Type B pancreatic cell (in vitro differentiated cells): ENCODE measurements at places on chromosomes 1 and 21.

DNA sequence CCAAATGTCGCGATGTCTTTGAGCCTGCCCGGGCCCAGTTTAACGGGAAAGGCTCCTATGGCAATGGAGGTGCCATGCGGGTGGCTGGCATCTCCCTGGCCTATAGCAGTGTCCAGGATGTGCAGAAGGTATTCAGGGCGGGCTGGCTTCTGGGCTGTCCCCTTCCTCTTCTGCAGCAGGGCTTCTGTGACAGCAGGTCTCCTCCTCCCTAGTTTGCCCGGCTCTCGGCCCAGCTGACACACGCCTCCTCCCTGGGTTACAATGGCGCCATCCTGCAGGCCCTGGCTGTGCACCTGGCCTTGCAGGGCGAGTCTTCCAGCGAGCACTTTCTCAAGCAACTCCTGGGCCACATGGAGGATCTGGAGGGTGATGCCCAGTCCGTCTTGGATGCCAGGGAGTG is 3.0 kb downstream of the ADPRS start:
- no peak for DNase-seq

GRCh38 chr1:27438621-27439061 is 46.2 kb downstream of the GPR3 start:
- DNase-seq = no peak

GRCh38 chr1:117719004-117719403 is 113.2 kb downstream of the TENT5C start:
- no peak for DNase-seq

DNA sequence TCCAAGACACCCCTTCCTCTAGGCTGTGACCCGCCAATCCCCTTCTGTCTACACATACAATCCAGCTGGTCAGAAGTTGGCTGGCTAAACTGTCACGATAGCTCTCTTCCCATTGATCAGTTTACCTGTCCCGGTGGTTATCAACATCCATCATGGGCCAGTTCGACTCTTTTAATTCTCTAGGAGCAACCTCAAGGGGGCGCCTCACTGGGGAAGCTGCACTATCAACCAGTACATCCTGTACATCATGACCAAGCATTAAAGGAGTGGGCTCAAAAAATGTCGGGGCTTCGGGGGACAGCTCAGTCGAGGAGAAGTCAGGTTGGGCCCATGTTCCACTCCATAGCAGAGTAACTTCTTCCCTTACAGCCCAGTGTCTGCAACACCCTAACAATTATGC is 53.2 kb upstream of the B3GALNT2 start:
- DNase-seq = no peak

DNA sequence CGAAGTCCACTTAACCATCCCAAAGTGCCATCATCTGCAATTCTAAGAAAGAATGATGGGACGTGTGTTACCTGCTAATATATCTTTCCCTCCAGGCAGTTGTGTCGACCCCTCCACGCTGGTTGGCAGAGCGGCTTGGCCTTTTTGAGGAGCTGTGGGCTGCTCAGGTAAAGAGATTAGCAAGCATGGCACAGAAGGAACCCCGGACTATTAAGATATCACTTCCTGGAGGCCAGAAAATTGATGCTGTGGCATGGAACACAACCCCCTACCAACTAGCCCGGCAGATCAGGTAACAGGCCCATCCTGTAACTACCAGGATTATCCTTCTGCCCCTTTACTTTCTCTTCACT is 520 bp downstream of the TARS2 start:
- DNase-seq = no peak

DNA sequence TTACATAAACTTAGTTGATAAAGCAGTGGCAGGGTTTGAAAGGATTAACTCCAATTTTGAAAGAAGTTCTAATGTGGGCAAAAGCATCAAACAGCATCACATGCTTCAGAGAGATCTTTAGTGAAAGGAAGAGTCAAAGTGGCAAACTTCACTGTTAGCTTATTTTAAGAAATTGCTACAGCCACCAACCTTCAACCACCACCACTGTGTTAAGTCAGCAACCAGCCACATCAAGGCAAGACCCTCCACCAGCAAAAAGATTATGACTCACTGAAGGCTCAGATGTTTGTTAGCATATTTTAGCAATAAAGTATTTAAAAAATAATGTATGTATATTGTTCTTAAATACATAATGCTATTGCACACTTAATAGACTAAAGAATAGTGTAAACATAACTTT is 21.3 kb upstream of the MAGI3 start:
- DNase-seq = no peak
